ENCODE measurements at places on chromosomes 5 and 9.

DNA sequence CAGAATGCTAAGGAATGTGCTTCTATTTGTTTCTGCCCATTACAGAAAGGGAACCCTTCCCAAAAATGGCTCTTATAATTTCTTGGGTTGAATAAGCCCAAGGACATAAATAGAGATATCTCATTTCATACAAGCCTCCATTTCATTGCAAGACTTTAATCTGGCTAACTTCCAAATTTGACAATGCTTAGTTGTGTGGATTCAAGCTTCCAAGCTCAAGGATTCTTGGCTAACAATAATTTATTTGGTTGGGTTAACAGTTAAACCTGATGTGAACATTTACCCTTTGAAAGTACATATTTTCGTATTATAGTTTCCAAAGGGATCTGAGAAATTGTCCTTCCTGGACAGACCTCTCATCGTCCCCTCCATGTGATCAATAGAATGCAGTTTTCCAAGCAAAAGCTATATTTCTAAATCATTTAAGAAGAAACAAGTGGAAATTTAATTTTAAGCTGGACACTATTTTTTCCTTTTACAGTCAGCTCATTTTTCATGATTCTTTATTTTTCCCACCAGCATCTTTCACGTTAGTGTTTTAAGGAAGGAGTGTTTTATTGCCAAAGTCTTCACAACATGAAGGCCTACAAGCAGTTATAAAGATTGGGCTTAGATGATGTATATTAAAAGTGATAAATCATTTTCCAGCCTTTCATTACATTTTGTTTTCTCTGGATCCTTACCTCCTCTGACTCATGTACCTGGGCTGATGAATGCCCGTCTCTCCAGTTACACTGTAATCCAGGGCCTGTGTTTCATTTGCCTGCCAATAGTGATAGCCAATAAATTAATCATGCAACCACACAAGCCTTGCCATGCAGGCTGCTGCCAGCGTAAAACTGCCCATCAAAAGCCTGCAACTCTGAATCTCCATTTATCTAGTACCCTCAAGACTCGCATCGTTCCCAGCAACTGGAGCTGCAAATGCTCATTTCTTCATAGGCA is 176.7 kb downstream of the NTRK2 start:
- DNase-seq: no peak

DNA sequence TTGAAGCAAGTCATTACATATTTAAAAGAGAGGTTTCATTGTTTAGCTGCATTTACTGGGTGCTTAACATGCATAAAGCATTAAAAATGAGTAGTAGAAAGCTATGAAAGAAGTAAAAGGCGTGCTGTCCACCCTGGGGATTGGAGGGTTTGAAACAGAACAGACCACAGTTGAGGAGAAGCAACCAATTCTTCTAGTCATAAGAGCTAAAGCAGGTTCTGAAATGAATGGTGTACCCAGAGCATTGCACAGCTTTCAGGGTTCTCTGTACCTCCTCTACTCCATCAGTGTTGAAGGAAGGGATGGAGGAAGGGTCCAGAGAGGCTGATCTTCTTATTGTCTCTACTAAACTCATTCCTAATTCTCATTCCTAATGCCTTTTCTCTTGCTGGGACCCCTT is 68.9 kb downstream of the SH3RF2 start:
- no peak for DNase-seq

GRCh38 chr5:19519448-19519847 is 468.6 kb downstream of the CDH18 start:
- no peak for DNase-seq

- no peak for DNase-seq
Measured at GRCh38 chr9:70580606-70581195, 166.2 kb upstream of the KLF9 start.

DNA sequence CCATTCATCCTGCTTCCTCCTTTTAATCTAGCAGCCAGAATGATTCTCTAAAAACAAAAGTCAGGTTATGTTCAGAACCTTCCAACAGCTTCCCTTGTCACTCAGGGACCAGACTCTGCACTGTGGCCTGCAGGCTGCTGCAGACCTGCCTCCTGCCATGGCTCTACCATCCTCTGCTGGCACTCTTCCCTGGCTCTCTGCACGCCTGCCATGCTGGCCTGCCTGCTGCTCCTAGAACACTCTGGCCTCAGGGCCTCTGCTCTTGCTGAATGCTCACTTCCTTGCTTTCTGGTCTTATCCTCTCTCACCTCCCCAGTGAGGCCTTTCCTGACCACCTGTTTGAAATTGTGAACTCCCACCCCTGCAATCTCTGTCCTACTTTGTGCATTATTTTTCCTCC is 149.4 kb downstream of the CD180 start:
- no peak for DNase-seq

GRCh38 chr9:97437051-97437600 is 25.2 kb downstream of the TDRD7 start:
- no peak for DNase-seq

- DNase-seq: no peak
Measured at GRCh38 chr5:135975122-135975521, 20.3 kb upstream of the LECT2 start.

- DNase-seq: no peak
Measured at GRCh38 chr5:181064987-181065386, 24.9 kb downstream of the BTNL9 start.

- peak; percentile 8 for DNase-seq
Measured at GRCh38 chr5:173187054-173187743, 42.9 kb downstream of the BNIP1 start.

GRCh38 chr9:81335879-81336421 is 353.4 kb downstream of the TLE1 start:
- DNase-seq: no peak

GRCh38 chr9:108188976-108189375 is 666.8 kb downstream of the ACTL7B start:
- DNase-seq: no peak

GRCh38 chr5:117590944-117591343 is 1016.3 kb upstream of the SEMA6A start:
- DNase-seq: no peak

GRCh38 chr5:15737871-15738664 is 238.1 kb downstream of the FBXL7 start:
- no peak for DNase-seq

All from CD4-positive, alpha-beta T cell treated with Interleukin-17A for 1 hour (primary cell).